Muscle of back (tissue), 13 donors: ENCODE measurements at places on chromosomes 7 and 10. TPM values are rescaled to one million over a fixed set of nuclear protein-coding genes. Genes with fewer than 3 reads are reported as not detected.

Gene SPDYE6
- polyA plus RNA-seq, result 1.8 TPM

Gene MCM10
- 6.6 TPM for polyA plus RNA-seq

Gene MINDY4
- polyA plus RNA-seq, result 3.9 TPM

DNA sequence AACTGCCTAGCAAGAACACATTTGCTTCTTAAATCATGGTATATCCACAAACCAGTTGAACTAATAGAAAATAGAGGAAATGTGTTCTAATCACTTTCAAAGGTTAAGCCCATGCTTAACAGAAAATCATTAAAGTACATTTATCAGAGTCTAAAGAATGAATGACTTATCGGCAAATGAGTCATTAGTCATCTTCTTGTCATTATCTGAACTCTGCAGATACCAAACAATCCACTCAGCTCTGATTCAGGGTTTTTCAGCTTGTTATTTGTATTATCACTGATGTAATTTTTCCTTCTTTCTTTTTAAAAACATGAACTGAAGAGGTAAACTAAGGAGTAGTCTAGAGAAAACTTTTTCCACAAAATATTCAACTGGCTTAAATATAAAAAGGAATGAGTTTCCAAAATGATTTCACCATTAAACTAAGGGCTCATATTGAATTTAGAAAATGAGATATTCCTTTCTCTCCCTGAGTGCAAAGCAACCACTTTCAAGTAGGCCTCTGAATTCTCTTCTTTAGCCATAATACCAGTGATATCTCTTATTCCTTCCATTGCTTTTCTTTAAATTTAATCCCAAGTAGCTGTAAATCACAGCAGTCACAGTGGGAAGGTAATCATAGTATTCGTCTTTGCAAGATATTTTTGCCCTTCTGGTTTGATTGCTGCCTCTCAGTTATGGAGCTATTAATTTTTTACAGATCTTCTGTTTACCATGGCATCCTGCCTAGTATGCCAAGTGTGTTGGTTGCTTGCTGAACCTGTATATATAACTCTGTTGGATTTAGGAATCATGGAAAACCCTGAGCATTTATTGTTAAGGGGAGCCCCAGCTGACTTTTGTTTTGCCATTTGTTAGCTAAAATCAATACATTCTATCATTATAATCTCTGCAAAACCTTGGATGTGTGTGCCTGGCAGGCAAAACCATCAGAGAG is 125.1 kb downstream of the THSD7A start:
- DNase-seq, result no peak
